BJ (cell line): ENCODE measurements at places on chromosomes 7 and 10.

DNA sequence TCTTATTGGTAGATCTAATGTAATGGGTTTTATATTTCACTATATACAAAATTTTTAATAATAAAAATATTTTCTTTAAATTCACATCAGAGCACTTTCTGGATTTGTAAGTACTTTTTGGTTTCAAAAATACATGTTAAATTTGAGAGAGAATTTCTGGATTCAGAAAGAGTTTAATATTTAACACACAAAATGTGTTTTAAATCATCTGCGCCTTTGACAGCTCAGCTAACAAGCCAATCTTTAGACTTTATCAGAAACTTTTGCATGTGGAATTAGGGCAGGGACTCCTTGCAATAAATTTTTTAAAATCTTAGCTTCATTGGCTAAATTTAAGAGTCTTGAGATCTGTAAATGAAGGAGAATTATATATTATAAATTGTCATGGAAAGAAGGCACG, 32.7 kb upstream of the RHOBTB1 start:
- DNase-seq, result no peak

DNA sequence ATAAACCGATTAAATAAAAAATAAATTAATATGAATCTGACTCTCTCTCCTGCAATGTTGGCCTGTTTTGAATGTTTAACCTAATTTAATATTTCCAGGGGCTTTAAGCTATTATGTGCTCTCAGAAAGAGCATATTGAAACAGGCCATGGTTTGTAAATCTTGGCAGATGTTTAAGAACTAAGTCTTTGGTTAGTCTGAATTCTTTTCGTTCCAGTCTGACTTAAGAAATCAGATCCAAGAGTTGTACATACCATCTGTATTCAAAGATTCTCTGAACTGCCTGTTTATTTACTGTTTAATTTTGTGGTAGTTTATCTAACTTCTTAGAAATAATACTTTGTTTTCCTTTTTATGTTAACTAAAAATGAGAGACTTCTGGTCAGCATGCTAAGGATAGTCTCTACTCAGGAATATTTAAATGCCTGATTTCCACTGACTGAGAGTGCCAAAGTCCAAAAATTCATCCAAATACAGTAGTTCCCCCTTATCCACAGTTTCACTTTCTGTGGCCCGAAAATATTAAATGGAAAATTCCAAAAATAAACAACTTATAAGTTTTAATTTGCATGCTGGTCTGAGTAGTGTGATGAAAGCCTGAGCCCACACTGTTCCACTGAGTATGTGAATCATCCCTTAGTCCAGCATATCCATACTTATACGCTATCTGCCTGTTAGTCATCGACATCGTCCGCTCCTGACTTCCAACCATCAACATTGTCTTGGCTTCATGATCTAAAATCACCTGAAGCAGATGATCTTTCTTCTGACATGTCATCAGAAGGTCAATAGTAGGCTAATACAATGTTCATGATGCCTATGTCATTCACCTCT, 238.1 kb upstream of the CSTF2T start:
- DNase-seq, result no peak

GRCh38 chr10:96281444-96282029, 10.2 kb upstream of the BLNK start:
- DNase-seq, result no peak

DNA sequence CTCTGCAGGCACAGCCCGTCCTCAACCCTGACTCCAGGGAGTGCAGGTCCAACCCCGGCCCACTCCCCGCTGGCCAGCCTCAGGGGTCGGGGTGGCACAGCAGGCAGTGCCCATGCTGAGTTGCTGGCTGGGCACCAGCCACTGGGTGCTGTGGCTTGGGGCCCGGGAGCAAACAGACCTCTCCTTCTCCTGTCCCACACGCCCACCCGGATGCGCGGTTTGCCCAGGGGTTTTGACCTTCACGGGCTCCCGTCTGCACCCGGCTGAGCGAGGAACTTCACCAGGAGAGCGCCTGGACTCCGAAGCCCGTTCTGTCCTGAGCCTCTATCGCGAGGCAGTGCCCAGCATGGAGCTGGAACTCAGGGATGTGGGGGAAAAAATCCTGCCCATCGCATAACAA, 2.6 kb upstream of the GRIFIN start:
- DNase-seq, result no peak

GRCh38 chr7:155745737-155746136, 66.5 kb downstream of the SHH start:
- DNase-seq, result no peak

GRCh38 chr7:109136893-109137292, 567.2 kb downstream of the DNAJB9 start:
- no peak for DNase-seq

DNA sequence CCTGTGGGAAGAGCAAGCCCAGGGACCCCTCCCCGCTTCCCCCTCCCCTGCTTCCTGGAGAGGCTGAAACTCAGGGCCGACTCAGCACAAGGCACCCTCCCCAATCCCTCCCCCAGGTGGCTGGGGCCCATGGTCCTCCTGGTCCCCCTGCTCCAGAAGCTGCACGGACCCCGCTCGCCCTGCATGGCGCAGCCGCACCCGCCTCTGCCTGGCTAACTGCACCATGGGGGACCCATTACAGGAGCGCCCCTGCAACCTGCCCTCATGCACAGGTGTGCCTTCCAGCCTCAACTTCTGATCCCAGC, 19.7 kb upstream of the ZNF862 start:
- no peak for DNase-seq

GRCh38 chr10:93071674-93072224, 1.9 kb upstream of the CYP26A1 start:
- no peak for DNase-seq
